LHCN-M2 (cell line): ENCODE measurements at places on chromosomes 7 and 10. TPM values are rescaled to one million over a fixed set of nuclear protein-coding genes. Genes with fewer than 3 reads are reported as not detected.
A peak's percentile ranks its signal among the peaks of the same experiment; 100 is the strongest.

The ADCY1 gene
- total RNA-seq = 0.26 and 0.52 TPM in 2 replicates

DNA sequence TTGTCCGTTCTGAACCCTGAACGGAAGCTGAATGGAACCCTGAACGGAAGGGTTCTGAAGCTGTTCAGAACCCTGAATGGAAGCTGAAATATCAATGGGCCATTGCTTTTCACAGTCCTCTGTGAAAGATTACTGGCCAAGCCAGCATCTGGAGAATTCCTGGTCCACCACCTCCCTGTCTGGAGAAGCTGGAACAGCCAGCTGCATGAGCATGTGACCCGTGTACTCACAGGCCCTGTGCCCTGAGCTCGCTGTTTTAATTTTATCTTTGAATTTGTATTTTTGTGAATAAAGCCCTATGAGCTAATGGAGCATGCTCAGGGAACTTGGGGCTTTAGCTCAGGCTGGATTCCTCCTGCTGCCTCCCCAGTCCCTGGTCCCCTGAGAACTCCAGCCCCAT is 37.2 kb downstream of the HTRA1 start:
- DNase-seq = no peak

The ELFN1 gene
- not detected in 2 replicates for total RNA-seq

The HABP2 gene
- total RNA-seq = not detected in 2 replicates

GRCh38 chr7:26370011-26370410 is 78.3 kb downstream of the SNX10 start:
- no peak for DNase-seq

GRCh38 chr10:132630666-132631337 is 93.2 kb downstream of the INPP5A start:
- DNase-seq = no peak

GRCh38 chr7:64625114-64626082 is 40.5 kb upstream of the ZNF107 start:
- peak; percentile 8 for DNase-seq

- DNase-seq = no peak
These were observed 74.4 kb upstream of the PAX2 start for GRCh38 chr10:100670828-100671479.

DNA sequence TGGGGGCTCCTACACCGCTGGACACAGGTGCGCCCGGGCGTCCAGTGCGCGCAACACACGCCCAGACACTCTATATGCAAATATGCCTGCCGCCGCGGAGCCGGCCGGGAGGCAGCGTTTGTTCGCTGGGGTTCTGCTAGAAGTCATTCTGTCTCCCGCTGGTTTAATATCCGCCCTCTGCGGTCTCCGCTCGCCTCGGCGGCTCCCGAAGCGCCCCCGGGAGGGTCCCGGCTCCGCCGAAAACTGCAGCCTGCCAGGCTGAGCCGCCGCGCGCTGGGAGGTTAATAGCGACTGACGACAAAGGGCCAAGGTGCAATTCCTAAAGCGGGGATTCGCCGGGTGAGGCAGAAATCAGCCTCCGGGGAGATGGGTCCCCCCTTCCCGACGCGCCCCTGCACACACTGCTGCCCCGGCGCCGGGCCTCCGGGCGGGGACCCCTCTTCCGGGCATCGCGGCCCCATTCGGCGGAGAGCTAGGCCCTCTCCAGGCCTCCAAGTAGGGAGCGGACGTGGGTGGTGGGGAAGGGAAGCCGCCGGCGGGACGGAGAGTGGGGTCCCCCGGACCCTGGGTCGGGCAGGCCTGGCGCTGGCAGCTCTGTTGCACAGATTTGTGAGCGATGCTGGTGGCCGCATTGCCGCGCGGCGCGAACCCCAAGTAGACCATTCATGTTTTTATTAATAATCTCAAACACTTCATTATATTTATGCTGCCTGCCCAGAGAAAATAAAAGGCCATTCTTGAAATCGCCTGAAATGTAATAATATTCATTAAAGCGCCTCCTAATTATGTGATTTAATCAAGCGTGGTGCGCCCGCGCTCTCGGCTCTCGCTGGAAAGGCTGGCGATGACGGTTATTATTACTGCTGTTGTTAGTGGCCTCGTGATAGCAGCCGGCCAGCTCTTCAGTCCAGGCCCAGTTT is 9.1 kb downstream of the EN2 start:
- no peak for DNase-seq

The DLG5 gene
- 22.6 and 24.9 TPM in 2 replicates for total RNA-seq

DNA sequence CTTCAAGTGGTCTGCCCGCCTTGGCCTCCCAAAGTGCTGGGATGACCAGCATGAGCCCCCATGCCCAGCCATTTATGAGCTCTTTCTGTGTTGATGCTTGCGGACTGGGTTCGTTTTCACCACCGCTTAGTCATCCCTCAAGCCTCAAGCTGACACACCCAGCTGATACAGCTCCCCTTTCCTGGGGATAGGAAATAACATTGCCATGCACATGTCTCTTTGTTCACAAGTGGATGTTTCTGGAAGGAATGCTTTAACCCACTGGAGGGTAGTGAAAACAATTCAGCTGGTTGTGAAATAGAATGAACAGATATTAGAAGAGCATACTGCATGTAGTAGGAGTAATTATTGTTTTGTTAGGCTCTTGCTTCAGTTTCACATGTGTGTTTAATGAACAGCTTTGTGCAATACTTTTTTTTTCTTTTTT is 8.5 kb upstream of the METTL27 start:
- DNase-seq = peak; percentile 98

GRCh38 chr7:131321656-131322055 is 6.0 kb upstream of the MKLN1 start:
- DNase-seq = no peak

The LRMDA gene
- not detected in 2 replicates for total RNA-seq

The COL28A1 gene
- 2.6 and 4.4 TPM in 2 replicates for total RNA-seq

- no peak for DNase-seq
These were observed at the start of gene GPR141 for GRCh38 chr7:37683246-37684120. GPR141 (plus strand) TSS chr7:37683766; CDS start chr7:37740394, 56,628 bp downstream.
